AG08395 (cell line): ENCODE measurements at places on chromosomes 1 and 21.
A peak's percentile ranks its signal among the peaks of the same experiment; 100 is the strongest.

DNA sequence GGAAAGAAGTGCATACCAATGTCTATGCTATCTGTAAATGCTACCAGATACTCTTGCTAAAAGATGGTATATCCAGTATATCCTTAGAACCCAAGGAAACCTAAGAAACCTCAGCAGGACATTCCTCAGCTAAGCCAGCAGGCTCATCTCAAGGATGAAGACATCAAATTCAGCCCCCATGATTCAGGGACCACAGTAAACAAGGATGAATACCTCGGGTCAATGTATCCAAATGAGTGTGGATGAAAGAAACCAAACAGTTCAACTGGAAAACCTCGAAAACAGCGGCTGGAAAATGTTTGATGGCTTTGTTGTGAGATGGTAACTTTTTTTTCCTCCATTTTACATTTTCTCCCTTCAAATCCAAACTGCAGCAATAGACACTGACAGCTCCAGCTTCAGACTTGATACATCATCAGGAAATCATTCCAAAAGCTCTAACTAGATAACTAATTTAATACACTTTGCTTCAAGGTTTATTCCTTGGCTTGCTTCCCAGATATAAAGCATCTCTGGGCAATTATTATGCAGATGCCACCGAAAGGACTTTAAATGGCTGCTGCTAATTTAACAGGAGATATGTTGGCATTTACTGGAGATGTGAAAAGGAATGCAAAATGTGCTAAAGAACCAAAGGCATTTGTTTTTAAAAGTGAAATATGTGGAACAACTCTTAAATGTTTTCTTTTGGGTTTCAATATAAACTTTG lies 73.6 kb downstream of the SMYD2 start:
- no peak for DNase-seq

- DNase-seq, result no peak
Observed at GRCh38 chr1:64581843-64582185, 111.9 kb downstream of the CACHD1 start.

GRCh38 chr1:31735571-31735970 lies 28.6 kb downstream of the ADGRB2 start:
- DNase-seq, result no peak

GRCh38 chr1:100581096-100581705 lies 43.3 kb downstream of the GPR88 start:
- DNase-seq, result no peak

DNA sequence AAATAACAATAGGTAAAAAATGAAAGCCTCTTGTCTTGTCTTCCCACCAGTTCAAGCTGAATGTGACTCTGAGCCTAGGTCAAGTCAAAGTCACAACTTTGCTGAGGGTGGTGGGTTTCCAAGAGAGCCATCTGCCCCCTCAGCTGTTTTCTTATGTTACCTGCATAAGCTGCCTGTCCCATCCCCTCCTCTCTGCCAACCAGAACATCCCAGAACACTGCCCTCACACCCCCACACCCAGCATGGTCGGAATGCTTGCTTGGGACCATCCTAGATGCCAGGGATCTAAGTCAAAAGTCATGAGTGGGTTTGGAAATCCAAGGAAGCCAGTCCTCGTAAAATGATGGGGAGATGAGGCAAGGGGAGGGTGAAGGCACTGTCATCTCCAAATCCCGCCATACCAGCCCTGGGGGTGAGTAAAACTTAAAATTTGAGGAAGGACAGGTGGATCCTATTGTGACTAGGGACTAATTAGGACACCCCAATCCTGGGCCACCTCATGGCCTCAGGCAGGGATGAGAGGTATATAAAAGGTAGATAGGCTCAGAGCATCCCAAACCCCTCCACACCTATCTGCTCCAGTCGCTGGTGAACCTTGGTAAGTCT lies at the start of gene SPRR5:
SPRR5 (plus strand) TSS at position 556 of the 606 bp plus-strand sequence. CDS start 1,349 bp downstream, outside the sequence.
- DNase-seq, result no peak

DNA sequence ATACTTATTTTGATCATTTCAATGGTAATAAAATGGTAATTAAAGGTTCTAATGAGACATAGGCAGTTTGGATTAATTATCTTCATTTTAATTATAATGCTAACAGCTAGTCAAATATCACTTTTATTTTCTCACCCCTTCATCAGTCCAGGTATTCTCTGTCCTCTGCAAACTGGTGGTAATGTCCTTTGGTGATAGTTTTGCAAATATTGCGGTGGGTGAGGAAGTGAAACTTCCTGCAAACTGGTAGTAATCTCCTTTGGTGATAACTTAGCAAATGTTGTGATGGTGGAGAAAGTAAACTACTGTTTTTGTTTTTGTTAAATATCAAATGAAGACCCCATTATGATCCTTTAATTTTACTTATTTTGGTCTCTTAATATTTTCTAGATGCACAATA lies 209.0 kb downstream of the AMY1C start:
- DNase-seq, result no peak

- DNase-seq, result peak; percentile 3
Observed at GRCh38 chr1:175978476-175978875, 228.6 kb downstream of the COP1 start.

DNA sequence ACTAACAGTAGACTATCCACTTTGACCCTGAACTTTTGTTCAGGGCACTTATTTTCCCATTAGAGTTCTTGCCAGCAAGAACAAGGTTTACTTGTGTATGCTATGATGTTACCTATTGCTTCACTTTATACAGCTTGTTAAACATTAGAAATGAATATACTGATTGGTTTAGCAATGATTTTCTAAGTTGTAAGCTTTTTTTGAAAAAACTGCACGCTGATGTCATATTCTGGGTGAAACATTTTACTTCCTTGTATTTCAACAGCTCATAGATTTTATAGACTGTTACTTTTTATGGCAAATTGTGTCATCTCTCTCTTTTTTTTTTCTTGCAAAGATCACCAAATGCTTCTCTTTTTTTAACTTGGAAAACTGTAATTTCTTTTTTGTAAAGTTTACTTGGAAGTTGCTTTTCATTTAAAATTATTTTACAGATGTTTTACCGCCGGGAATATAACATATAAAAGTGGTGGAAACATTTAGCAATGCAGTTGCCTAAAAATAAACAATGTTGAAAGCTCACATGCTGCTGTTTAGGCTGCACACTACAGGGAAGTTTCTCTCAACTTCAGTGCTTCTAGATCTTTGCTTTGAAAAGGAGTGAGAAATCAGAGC lies 215.3 kb upstream of the NFIA start:
- no peak for DNase-seq

GRCh38 chr1:156766298-156767100 lies 836 bp upstream of the PRCC start:
- DNase-seq, result no peak

- no peak for DNase-seq
Observed at GRCh38 chr1:51859735-51860134, 18.8 kb downstream of the NRDC start.

DNA sequence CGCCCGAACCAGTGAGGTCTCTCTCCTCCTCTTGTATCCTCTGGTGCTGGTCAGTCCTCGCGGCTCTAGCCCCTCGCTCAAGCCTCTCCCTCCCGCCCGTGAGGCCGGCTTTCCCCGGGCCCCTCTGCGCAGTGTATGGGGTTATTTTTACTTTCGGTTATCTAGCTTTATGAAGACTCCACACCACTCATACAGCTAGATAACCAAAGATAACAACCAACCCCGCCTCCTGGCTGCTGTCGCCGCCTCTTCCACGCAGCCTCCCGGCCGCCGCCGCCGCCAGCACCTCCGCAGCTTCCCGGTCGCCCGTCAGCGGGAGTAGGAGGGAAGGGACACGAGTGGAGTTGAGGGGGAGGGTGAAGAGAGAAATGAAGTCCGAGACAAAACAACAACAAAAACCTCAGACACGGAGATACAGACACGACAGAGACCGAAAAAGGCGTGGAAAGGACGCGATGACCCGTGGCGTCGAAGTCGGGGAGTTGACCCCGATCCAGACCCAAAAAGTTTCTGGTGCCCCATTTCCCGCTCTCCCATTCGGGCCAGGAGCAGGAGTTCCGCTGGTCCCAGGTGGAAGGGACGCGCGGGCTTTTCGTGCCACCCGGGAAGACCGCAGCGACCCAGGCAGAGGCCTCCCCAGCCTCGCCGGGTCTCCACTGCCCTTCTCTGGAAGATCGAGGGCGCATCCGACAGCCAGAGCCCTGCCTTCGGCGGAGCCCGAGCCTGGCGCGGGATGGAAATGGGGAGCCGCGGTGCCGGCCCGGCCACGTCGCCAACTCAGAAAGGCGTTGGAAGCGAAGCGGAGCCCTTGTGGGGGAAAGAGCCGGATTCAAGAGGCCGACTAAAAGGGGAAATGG lies 51.4 kb downstream of the RHBG start:
- DNase-seq, result no peak

- no peak for DNase-seq
Observed at GRCh38 chr1:22778862-22779520, 68.4 kb downstream of the EPHB2 start.

DNA sequence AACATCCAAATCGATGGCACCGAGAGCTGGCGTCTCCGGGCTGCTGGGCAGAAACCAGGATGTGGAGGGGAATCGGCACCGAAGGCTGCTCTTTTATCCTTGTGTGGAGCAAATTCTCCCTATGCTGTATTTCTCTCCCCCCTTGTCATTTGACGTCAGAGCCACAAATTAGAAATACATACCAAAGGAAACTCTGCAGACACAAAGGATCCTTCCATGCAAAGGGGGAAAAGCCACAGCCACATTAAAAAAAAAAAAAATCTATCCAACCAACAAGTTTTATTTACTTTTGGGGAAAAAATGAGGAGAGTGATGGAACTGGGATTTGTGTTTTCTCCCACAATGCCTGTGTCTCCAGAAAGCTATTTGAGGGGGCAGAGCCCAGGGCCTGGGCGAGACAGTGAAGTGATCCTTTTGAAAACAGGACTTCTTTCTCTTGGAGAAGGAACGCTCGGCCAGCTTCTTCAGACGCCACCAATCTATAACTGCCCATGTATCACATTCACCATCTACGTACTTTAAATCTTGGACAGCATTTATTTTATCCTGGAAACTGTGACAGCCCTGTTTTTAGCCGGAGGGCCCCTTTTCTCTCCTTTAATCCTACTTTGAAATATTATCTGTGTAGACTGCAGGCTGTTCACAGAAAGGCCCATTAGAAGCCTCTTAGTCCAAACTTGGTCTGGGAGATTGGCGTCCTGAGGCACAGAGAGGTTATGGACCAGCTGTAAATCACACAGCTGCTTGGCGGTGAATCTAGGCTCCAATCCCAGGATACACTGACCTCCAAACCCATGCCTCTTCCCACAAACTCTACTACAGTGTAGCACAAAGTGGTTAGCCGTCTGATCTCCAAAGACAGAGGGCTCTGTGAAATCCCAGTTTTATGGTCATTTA lies 4.5 kb downstream of the KANK4 start:
- no peak for DNase-seq

DNA sequence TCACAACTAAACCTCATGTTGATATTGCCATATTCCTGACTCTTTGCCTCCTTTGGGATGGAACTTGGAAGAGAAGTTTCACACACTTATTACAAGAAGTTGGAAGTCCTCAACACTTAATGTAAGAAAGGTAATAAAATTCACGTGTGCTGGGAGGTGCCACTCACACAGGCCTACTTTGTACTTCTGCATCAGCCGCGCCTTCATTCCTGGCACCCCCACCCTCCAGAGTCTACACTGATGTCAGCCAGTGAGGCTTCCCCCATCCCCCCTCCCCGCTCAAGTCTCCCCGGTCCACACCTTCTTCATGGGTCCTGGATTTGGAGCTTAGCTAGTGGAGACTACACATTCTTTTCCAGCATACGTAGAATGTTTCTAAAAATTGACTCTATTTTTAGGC lies 24.8 kb upstream of the SLC45A1 start:
- no peak for DNase-seq

DNA sequence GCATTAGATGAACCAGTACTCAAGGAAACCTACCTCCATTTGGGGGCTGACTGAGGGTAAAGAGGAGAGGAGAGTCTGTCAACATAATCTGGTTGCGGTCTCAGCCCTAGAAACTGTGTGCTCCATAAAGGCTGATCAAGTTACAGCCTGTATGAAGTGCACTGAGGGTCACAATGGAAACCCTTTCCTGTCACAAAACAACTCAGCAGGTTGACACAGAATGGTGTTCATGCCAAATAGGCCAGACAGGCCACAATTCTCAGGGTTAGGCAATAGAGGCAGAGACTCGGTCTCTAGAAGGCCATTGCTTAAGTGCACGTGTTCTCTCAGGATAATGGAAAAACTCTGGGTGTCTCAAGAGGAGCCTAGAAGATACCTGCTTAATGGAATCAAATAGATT lies 4.1 kb upstream of the ANKRD35 start:
- DNase-seq, result no peak

GRCh38 chr1:114854693-114855320 lies at the start of gene SYCP1:
Gene SYCP1 (plus strand): TSS chr1:114854863. CDS start chr1:114855465, 602 bp downstream.
- no peak for DNase-seq

GRCh38 chr1:52558941-52559340 lies 6.0 kb upstream of the TUT4 start:
- DNase-seq, result no peak

DNA sequence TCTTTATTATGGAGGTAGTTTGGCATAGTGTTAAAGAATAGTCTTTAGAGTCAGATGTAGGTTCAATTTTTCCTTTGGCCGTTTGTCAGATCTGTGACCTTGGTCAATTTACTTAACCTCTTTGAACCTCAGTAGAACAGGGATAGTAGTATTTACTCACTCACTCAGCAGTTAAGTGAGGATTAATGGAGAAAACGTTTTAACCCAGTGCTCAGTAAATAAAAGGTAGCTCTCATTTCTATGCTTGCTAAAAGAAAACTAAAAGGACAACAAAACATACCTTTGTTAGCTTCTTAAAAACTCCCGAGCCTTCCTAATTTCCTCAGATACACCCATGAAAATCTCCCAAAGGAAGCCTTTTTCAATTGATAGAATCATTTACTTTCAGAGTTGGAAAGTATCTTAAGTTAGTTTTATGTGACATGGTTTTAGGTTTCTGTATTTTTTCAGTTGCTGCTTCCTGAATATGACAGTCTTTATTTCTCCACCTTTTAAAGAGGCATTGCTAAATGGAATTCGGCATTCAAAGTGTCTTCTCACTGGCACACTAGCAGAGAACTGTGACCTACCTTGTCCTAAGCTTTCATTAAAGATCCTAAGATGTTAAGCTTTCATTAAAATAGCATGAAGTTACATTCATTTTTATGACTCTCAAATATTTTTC lies 7.8 kb downstream of the ABCD3 start:
- no peak for DNase-seq
